ENCODE measurements at places on chromosomes 16 and 17. TPM values are rescaled to one million over a fixed set of nuclear protein-coding genes. Genes with fewer than 3 reads are reported as not detected.

Gene BCL7C
- total RNA-seq = 85.3 TPM

Gene GNG13
- total RNA-seq = not detected

Gene ADGRG1
- total RNA-seq = under 0.01 TPM

Gene GJD3
- 2.6 TPM for total RNA-seq

Gene SEPTIN1
- not detected for total RNA-seq

Gene TANGO6
- total RNA-seq = 15.4 TPM

Gene LGALS9
- total RNA-seq = 6.9 TPM

Gene ZCCHC14
- 4.3 TPM for total RNA-seq

Gene DYNLRB2
- total RNA-seq = not detected

Gene SHBG
- not detected for total RNA-seq

Gene PRSS33
- total RNA-seq = not detected

Gene PRSS22
- total RNA-seq = not detected

Gene KRTAP4-9
- total RNA-seq = not detected

Gene CCL17
- not detected for total RNA-seq

Gene PAQR4
- total RNA-seq = 7.1 TPM

Gene SEPTIN12
- not detected for total RNA-seq

Gene DHX38
- total RNA-seq = 42.4 TPM

Gene CCR7
- total RNA-seq = not detected

Gene DOC2A
- 0.53 TPM for total RNA-seq

Gene TMC8
- total RNA-seq = not detected

Gene ZKSCAN2
- 2.3 TPM for total RNA-seq

Gene GINS2
- total RNA-seq = 16.1 TPM

Gene ARSG
- total RNA-seq = 0.29 TPM

Gene CDH15
- not detected for total RNA-seq

Gene ITGB3
- total RNA-seq = 4.4 TPM

Gene GRAPL
- total RNA-seq = not detected

Gene PPL
- 0.18 TPM for total RNA-seq

Gene OR3A3
- not detected for total RNA-seq

Gene TEKT1
- total RNA-seq = not detected

Gene HES7
- total RNA-seq = 2.0 TPM

Gene CALB2
- total RNA-seq = not detected

Gene KRT15
- total RNA-seq = 13.8 TPM

Gene KRTAP16-1
- not detected for total RNA-seq

Gene CA7
- total RNA-seq = not detected

Measured in myometrial cell (primary cell).